ENCODE measurements at places on chromosomes 5 and 9.

DNA sequence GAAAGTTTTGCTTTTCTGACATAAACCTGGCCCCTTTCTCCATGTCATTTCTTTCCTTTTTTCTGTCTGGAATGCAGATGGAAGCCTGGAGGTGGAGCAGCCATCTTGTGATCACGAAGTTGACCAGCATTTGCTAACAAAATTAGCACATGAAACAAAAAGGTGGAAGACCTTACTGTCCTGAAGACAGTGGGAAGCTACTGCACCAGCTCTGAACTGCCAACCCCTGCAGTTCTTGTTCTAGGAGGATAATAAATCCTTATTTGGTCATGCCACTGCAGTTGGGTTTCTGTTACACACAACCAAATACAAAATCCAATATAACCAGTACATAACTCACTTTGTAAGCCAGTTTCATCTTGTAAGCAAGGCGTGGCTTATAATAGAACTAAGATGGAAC, 249.4 kb upstream of the TBCA start:
- no peak for DNase-seq

DNA sequence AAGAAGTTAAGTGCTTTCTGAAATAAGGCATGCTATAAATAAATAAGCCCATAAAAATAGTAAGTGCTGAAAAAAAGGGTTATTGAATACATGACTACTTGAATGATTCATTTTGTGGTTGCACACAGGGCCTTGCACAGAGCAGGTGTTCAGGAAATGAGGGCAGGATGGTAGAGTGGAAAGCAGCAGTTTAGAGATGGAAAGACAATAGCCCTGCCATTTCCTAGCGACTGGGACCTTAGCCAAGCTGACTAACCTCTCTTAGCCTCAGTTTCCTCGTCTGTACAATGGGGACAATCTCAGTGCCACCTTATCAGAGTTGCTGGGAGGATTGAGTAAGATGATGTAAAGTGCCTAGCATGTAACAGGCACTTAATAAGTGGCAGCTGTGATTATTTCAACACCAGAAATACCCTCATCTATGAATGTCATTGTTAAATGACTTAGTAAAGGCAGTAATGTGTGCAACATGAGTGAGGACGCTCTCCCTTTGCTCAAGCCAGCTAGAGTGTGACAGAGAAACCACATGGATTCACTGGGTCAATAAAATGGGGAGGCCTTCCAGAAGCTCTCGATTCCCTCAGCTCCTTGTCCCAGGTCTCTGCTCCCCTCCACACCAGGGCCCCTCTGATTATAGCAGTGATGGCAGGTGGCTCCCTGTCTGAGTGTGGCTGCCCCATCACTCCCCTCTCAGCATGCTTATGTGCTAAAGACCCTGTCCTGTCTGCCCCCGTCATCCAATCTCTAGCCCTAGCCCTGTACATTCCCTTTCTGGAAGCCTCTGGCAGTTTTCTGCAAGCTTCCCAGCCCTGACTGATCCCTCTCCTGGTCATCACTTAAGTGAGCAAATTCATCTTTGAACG, 16.0 kb upstream of the PHF19 start:
- no peak for DNase-seq

GRCh38 chr9:71822935-71823334, 54.6 kb upstream of the CEMIP2 start:
- no peak for DNase-seq

- DNase-seq, result no peak
These were observed 126.6 kb upstream of the BASP1 start for GRCh38 chr5:17090839-17091238.
